Kidney epithelial cell (primary cell): ENCODE measurements at places on chromosomes 4 and X. TPM values are rescaled to one million over a fixed set of nuclear protein-coding genes. Genes with fewer than 3 reads are reported as not detected.

- no peak for DNase-seq
Observed at GRCh38 chr4:80255329-80256095, 11.0 kb upstream of the FGF5 start.

The FRG2 gene
- total RNA-seq: not detected in 2 replicates

GRCh38 chr4:140131675-140132229, 22.2 kb downstream of the MAML3 start:
- DNase-seq: no peak

- no peak for DNase-seq
Observed at GRCh38 chrX:138683600-138683999, 27.9 kb downstream of the FGF13 start.

The DGAT2L6 gene
- not detected in 2 replicates for total RNA-seq
